Effector CD4-positive, alpha-beta T cell (primary cell): ENCODE measurements at places on chromosomes 2 and 18.
A peak's percentile ranks its signal among the peaks of the same experiment; 100 is the strongest.

- no peak for DNase-seq
Observed at GRCh38 chr18:2518473-2518872, 52.8 kb downstream of the METTL4 start.

- DNase-seq: no peak
Observed at GRCh38 chr2:192500550-192501200, 305.9 kb upstream of the TMEFF2 start.

DNA sequence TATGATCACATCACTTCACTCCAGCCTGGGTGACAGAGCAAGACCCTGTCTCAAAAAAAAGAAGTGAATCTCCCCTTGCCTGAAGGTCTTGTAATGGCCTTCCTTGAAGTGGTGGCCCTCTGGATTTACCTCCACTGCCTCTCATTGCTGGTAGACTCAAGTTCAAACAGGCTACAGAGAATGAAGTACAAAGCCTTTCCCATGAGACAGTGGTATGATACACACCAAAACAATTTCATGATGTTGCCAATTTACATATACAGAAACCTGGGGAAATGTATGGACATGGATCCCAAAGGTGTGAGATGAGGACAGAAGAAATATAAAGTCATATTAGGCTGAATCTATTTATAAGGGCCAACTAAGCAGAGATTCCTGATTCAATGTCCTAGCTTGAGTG is 4.8 kb upstream of the NOTO start:
- no peak for DNase-seq

DNA sequence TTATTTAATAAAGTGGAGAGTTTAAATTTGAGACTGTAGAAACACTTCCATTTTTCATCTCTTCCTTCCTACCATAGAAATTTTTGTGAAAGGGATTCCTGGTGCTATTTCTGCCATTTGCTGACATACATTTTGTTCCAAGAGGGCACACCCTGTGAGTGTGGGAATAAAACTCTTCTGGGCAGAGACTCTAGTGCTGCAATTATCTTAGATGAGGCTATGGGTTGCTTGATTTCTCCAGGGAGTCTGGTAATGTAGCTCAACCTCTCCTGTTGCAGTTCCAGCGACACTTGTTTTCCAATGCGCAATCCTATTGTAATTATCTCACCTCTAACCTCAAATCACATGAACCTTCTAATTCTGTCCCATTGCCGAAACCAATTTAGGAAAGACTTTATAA is 60.1 kb upstream of the ZSWIM2 start:
- DNase-seq: no peak

GRCh38 chr2:119276864-119277263 is 53.2 kb downstream of the STEAP3 start:
- DNase-seq: no peak

DNA sequence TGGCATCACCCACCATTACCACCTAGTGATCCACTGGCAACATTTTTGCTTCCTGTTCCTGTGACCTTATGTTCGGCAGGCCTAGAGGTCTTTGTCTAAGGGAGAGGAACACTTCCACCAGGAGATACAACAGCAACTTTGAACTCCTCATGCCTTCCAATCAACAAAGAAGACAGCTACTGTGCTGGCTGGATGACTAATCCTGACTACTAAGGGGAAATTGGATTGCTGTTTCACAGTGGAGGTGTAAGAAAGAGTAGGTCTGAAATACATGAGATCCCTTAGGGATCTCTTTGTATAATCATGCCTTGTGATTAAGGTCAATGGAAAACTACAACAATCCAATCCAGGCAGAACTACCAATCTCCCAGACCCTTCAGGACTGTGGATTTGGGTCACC is 45.2 kb downstream of the EIF2AK3 start:
- no peak for DNase-seq

DNA sequence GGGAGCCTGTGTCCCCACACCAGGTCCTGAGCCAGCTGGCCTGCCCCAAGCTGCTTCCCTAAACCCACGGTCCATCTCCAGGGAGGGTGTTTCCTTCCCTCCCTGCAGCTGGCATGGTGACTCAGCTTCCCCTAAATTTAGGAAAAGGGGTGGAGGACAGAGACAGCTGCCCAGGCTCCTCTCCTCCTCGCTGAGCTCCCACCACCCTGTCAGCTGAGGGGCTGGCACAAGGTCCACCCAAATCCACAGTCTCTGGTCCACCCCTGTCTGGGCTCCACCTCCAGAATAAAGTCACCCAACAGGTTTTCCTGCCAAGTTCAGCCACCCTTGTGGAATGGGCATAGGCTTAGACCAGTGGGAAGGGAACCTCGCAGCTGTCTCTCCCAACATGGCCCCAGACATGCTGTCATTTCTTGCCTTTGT is 156.5 kb downstream of the TNS1 start:
- no peak for DNase-seq

GRCh38 chr2:55152475-55153412 is 79.3 kb downstream of the CLHC1 start:
- no peak for DNase-seq

- DNase-seq: peak; percentile 83
Observed at GRCh38 chr18:79395761-79396404, at the start of gene NFATC1. Gene NFATC1, plus strand, starts transcription at chr18:79395930. Its CDS starts 295 bp downstream, at chr18:79396225.
